Dermis microvascular lymphatic vessel endothelial cell (primary cell): ENCODE measurements at places on chromosomes 13 and 19.

DNA sequence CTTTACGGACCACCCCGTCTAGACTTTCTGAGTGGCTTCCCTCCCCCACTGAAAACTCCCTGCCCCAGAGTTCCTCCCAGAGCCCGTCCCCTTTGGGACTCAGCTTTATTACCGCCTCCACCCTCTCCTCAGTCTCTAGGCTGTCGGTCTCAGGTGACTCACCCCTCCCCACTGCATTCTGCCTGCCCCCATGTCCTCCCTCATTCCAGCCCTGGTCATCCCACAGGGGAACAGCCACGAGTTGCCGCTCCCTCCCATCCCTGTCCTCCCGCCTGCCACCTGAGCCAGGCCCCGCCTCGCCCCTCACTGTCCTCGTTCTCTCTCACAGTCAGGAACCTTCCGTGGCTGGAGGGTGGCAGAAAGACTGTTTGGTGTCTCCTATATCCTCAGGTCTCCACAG, 57.3 kb downstream of the SMARCA4 start:
- no peak for DNase-seq

DNA sequence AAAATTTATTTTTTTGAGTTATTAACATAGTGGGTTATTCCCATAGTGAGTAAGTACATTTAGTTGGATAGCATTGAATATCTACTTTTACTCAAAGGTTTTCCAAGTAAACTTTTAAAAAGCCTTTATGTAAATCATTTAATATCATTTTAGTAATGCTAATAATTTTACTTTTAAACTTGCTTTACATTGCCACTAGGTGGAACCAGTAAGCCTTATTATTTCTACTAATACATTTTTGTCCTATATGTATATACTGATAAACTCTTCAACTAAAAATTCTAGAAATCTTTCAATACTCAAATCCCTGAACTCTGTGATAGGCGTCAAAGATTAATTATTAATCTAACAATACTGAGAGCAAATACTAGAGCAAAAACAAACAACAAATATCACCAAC, 1709.2 kb upstream of the PCDH20 start:
- peak; percentile 15 for DNase-seq

- peak; percentile 36 for DNase-seq
Observed at GRCh38 chr13:79782541-79783205, 301.7 kb downstream of the NDFIP2 start.

DNA sequence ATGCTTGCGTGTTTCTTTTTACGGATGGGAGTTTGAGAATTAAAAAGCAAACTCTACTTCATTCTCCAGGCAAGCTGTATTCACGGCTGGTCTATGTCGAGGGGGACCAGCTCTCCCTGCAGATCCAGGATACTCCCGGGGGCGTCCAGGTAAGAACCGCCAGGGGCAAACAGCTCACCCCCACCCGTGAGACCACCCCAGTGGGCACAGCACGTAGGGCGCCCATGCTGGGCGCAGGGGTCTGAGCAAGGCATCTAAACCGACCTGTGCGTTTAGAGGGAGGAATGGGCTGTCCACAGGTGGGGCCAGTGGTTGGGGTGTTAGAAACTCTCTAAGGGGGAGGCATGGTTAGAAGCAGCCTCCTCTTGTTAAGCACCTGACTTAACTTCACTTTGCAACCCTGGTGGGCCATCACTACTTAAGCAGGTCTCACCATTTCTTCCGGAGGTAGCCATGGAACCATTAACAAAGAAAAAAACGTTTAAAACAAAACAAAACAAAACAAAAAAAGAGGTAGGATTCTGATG, 1.0 kb downstream of the RASL11A start:
- DNase-seq = no peak

DNA sequence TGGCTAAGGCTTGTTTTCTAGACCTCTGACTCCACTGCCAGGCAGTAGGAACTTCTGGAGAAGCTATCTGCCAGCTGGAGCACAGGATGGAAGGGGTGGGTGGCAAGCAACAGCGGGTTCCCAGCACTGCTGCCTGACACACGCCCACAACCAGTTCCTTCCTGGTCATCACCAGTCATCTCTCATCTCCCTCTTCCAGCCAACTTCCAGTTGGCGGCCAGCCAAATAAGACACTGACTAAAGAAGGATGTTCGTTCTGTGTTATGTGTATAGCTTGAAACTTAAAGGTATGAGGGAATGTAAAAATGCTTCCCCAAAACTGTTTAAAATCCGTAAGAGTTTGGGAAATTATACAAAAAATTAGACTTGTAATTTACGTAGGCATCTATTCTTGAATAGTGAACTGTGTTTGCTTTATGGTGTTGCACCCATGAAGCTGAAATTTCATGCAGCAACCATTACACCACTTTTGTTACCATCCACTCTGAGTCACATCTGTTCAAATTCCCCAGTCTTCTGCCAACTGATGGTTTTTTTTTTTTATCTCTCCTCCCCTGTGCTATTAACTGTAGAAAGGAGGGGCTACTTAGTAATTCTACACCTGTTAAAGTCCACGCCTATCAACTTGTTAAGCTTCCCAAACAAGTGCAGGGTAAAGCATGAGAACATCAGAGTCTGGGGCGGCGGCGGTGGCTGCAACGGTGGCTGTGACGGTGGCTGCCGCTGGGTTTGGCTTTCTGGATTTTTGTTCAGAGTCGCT, 86.2 kb upstream of the FRY start:
- peak; percentile 44 for DNase-seq

DNA sequence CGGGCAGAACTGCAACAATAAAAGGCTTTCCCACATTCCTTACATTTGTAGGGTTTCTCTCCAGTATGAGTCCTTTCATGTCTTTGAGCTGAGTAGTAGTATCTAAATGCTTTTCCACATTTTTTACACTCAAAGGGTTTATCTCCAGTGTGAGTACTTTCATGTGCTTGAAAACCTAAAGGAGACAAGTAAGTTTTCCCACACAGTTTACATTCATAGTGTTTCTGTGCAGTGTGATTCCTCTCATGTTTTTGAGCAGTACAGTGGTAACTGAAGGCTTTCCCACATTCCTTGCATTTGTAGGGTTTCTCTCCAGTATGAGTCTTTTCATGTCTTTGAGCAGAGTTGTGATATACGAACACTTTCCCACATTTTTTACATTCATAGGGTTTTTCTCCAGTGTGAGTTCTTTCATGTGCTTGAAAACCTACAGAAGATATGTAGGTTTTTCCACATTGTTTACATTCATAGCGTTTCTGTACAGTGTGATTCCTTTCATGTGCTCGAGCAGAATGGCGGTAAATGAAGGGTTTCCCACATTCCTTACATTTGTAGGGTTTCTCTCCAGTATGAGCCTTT, 47.0 kb downstream of the ZNF44 start:
- DNase-seq = no peak

- no peak for DNase-seq
Observed at GRCh38 chr19:57171551-57172081, 4.3 kb upstream of the DUXA start.

DNA sequence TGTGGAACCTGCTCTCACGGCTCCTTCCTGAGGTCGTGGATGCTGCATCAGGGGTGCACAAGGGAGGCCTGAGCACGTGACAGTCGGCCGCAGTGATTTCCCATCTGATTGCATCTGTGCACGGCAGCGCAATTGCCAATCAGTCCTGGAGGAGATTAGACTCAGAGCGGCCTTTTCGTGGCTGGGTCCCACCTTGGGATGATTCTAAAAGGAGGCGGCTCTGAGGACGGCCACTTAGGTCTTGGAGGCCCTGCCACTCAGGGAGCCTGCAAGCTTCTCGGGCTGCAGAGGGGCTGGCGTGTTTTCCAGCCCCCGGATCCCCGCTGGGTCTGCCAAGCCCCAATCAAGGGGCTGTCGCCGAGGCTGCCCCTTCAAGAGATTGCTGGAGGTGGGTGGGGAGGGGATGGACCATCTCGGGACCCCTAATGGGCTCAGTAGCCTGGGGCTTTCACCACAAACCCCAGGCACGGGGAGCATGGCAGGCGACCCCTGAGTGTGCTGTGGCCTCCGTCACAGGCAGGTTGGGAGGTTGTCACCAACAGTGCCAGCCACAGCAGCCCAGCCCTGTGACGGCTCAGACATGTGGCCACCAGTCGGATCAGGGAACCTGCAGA, 51.6 kb downstream of the SOX1 start:
- no peak for DNase-seq

DNA sequence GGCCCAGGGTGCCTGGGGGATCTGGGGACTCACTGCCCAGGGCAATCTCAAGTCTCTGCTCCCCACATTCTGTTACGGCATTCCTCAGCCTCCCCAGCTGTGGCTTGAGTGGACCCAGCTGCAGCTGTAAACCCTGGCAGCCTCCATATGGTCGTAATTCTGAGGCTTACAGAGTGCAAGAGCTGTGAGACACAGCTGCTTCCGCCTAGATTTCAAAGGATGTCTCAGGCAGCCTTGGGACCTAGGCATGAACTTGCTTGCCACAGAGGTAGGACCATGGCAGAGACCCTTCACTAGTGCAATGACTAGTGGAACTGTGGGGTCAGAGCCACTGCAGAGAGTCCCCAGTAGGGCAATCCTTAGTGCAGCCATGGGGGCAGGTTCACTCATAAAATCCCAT, 297.5 kb downstream of the ENOX1 start:
- no peak for DNase-seq

- DNase-seq = no peak
Observed at GRCh38 chr19:49543032-49543431, 15.2 kb downstream of the RCN3 start.

DNA sequence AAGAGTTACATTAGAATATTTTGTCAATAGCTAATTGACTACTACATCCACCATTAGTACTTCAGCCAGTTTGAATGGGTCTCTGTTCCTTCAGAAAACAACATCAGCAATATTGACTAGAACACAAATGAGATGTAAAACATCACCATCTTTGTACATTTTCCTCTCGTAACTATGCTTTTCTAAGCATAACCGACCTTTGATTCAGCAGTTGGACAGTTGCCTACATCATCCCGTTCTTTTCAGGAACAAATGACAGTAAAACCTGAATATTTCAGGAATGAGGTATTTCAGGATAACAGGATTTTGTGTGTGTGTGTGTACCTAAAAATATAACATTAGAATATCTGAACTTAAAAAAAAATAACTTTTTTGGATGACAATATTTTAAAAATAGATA, 60.9 kb downstream of the STARD13 start:
- DNase-seq = peak; percentile 66

GRCh38 chr13:109756778-109757177, 29.6 kb downstream of the IRS2 start:
- no peak for DNase-seq

GRCh38 chr19:49920624-49921363, 8.2 kb upstream of the ATF5 start:
- no peak for DNase-seq

DNA sequence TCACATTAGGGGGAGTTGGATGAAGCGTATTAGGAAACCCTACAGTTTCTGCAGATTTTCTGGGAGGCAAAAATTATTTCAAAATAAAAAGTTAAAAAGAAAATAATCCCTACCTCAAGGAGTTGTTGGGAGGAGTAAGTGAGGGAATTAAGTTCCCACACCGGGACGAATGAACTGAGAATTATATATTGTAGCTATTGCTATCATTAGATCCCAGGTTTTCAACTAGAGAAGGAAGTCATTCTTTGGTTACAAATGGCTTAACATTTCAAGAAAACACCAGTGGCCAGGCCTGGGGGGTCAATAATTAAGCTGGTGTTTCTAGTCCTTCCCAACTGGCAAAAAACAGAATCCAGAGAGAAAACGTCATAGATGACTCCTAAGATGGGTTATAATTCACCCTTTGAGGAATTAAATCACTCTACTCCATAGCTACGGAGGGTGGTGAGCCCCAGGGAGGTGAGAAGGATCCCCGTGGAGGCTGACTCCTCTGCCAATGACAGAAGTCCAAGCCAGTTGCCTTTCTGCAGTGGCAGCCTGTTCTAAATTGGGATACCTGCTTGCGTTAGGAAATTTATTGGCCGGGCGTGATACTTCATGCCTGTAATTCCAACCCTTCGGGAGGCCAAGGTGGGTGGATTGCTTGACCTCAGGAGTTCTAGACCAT, 1.2 kb upstream of the MYDGF start:
- no peak for DNase-seq

GRCh38 chr19:5718037-5718578, 1.8 kb downstream of the LONP1 start:
- no peak for DNase-seq

DNA sequence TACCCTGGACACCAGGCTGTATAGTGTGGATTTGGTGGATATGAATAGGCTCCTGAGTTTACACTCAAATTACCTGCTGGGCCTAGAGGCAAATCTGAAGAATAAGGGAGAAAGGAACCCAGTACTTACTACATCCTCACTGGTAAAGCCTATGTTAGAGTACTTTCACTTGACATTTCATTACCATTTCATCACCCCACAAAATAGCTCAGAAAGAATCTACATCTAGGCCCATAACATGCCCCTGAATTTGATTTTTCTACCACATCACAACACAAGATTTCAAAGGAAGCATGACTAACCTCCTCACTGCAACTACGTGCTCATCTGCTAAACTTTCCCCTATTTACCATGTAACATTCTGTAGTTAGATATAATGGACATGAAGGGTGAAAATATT, 43.3 kb downstream of the VWA8 start:
- peak; percentile 59 for DNase-seq

- peak; percentile 98 for DNase-seq
Observed at GRCh38 chr19:2096480-2097202, at the start of gene IZUMO4. IZUMO4 (plus strand) TSS chr19:2096915; CDS start chr19:2096946, 31 bp downstream.

DNA sequence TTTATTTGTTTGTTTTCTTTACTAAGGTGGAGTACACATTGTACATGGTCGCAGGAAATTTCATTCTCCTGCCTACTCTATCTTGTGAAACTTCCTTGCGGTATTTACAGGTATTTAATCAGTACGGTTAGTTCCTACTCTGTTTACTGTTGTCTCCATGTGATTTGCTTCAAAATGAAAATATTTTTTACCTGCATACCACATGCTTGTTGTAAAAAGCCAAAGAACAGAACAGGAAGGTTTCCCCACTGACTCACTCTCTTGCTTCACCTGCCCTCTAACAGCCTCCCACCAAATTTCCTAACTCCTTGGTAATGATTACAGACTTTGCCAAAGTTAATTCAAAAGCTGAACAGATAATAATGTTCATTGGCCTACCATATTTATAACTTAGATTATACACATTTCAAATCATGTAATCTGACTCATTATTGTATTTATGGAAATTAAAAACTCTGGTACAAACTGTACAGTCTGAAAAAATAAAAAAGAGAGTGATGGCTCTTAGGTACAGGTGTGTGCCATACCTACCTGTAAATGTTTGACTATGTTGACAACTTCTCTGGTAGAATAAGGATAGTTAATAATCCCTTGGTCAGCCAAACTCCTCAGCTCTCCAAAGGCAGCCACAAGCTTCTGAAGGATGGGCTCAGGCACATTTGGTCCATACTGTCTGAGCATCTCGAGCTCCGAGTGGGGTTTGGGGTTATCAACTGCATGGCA, 239.9 kb downstream of the VWA8 start:
- DNase-seq = no peak

DNA sequence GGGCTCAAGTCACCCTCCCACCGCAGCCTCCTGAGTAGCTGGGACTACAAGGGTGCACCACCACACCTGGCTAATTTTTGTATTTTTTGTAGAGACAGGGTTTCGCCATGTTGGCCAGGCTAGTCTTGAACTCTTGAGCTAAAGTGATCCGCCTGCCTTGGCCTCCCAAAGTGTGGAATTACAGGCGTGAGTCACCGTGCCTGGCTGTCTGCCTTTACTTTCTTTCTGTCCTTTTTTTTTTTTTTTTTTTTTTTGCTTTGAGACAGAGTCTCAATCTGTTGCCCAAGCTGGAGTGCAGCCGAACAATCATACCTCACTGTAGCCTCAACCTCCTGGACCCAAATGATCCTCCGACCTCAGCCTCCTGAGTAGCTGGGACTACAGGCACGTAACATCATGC, 25.0 kb upstream of the OR1M1 start:
- DNase-seq = no peak

- no peak for DNase-seq
Observed at GRCh38 chr19:30719189-30719998, 347.2 kb downstream of the ZNF536 start.

GRCh38 chr19:22144394-22144793, 52.4 kb downstream of the ZNF676 start:
- peak; percentile 47 for DNase-seq
